ENCODE measurements at places on chromosomes 6 and 20.

- DNase-seq = no peak
Observed at GRCh38 chr6:144804246-144804790, 519.2 kb downstream of the UTRN start.

DNA sequence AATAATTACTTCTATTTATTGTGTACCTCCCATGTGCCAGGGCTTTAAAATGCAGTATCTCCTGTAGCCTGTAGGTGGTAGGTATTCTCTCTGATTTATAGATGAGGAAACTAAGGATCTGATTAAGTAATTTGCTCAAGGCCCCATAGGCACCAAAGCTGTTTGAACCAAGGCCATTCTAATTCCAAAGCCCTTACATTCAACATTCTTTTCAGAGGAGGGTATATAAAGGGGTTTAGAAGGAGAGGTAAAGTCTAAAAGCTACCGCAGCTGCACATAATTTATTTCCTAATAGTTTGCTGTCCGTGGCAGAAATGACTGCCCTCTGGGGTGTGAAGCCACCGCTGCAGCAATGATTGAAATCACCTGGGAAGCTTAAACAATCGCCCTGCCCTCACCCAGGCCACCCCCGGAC, 95.0 kb upstream of the FAM8A1 start:
- peak; percentile 18 for DNase-seq

DNA sequence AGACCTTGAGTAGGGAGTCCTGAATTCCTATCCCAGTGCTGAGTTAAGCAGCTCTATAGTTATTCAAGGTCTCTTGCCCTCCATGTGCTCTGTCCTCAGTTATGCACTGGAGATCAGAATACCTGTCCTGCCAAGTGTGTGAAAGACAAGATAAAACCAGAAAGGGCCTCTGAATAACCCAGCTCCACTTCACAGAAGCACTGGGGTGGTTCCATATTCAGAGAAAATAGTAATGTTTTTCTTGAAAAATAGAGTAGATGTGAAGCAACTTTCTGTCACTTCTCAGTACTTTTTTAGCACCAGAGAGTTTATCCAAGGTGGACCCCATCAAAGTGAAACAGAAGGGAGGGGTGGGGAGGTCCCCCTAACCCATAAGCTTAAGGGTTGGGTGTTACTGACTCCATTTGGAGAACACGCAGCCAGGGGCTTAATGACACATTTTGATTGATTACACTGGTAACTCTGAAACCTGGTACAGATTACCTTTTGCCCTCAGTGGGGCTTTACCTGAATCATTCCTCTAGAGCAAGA, 509.8 kb upstream of the JARID2 start:
- DNase-seq = no peak

- DNase-seq = no peak
Observed at GRCh38 chr6:36221674-36222073, 25.1 kb downstream of the BRPF3 start.

DNA sequence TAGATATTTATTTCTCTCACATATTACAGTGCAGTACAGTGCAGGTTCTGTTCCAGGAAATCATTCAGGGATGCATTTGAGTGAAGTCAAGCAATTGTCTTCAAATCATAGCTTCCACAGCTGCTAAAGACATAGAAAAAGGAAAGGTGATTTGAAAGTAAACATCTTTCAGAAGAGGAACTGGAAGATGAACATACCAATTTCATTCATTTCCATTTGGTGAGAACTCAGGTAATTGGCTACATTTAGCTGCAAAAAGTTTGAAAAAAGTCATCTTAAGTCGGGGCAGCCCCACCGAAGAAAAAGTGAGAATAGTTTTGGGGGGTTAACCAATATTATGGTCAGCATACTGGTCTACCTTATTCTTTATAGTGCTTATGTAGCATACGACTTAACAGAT, 61.4 kb upstream of the IL20RA start:
- DNase-seq = no peak

DNA sequence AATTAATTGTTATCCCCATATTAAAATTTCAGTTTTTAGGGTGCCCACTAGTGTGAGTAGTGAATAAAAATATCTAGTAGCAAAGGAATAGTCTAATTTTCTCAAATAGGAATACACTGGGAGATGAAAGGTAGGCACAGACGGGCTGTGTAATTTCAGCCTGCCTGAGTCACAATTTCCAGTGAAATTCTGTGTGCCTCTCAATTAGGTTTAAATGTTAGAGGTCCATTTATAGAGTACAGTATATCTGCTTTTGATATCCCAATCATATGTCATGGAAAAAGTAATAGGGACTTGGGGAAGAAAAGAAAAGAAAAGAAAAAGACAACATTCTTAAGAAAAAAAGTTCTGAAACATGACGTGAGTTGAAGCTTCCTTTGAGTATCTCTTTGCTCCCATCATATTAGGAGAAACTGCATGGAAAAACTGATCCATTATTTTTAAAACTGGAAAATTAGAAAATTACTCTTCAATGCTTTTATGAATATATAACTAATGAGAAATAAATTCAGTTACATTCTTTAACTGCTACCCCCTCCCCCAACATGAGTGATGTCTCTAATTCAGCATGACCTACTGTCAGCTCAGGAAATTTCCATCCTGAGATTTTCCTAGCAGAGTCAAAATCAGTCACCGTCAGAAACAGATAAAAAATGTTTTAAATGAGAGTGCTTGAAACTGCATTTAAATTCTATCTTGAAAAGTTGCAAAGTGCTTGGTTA, 473.8 kb upstream of the HSF2 start:
- DNase-seq = no peak

DNA sequence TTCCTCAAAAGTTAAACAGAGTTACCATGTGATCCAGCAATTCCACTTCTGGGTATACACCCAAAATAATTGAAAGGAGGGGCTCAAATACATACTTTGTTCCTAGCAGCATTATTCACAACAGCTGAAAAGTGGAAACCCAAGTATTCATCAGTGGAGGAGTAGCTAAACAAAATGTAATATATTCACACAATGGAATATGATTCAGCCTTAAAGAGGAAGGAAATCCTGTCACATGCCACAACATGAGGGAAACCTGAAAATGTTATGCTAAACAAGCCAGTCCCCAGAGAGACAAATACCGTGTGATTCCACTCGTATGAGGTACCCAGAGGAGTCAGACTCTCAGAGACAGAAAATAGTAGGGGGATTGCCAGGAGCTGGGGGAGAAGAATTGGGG, 44.5 kb downstream of the PXDC1 start:
- DNase-seq = no peak

GRCh38 chr6:34317882-34318498, 69.2 kb upstream of the SMIM29 start:
- no peak for DNase-seq

GRCh38 chr6:69816569-69816968, 19.8 kb upstream of the LMBRD1 start:
- DNase-seq = no peak

- DNase-seq = no peak
Observed at GRCh38 chr6:157764178-157765068, 58.6 kb upstream of the SNX9 start.

DNA sequence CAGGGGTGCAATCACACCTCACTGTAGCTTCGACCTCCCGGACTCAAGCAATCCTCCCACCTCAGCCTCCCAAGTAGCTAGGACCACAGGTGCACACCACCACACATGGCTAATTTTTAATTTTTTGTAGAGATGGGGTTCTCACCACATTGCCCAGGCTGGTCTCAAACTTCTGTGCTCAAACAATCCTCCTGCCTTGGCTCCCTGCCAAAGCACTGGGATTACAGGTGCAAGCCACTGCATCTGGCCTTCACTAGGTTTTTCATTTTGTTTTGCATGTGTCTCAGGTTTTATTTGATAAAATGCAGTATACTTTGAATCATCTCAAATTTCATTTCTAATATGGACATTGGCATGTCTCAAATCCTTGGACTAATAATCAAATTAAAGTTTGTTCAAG, 98.7 kb downstream of the SLC16A10 start:
- DNase-seq = no peak

DNA sequence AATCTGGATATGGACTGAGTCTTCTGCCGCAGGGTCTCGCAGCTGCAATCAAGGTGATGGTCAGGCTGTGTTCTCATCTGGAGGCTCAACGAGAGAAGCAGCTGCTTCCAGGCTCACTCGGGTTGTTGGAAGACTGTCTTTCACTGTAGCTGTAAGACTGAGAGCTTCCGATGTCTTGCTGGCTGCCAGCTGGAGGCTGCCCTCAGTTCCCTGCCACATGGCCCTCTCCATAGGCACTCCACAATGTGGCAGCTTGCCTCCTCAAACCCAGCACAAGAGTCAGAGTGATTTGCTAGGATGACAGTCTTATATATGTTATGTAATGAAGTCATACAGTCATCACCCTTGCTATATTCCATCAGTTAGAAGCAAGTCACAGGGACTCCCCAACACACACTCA, 290.5 kb upstream of the CDYL start:
- no peak for DNase-seq

- DNase-seq = no peak
Observed at GRCh38 chr6:46024124-46024769, 8.6 kb upstream of the CLIC5 start.

- no peak for DNase-seq
Observed at GRCh38 chr20:43572891-43573290, 14.1 kb downstream of the SGK2 start.

GRCh38 chr6:131765081-131765803, 42.6 kb upstream of the ENPP1 start:
- DNase-seq = no peak

- no peak for DNase-seq
Observed at GRCh38 chr6:125753218-125753936, 3.9 kb downstream of the HEY2 start.

DNA sequence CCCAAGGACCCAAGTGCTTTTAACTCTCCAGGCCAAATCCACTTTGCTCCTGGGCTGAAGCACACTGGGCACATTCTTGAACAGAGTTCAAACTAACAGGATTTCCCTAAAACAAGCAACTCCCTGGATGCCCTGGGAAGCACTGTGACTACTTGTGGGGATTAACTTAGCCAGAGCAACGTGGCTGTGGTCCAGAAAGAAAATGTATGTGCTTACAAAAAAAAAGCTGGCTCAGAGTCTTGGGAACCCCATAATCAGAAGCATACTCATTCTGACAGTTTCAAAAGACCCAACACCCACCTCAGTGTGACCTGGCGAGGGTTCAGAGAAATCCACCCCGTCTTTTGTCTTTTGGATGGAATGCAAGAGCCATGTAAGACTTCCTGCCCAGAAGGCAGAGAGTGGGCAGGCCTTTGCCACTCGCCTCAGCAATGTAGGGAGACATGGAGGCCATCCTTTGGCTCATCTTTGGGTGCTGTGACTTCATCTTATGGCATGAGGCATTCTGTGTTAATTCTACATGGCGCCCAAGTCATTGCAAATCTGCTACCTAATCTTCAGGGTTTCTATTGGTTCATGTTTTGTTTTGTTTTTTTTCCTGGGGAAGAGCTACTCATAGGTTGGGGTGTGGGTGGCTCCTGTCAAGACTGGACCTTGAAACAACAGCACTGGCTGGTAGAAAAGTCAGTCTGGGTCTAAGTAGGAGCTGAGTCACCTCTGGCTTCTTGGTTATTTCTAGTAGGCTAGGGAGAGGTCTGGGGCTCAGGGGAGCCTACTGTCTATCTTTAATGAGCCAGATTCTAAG, 248.6 kb upstream of the SUPT3H start:
- DNase-seq = no peak

- DNase-seq = no peak
Observed at GRCh38 chr6:7765575-7766325, 39.9 kb downstream of the BMP6 start.

DNA sequence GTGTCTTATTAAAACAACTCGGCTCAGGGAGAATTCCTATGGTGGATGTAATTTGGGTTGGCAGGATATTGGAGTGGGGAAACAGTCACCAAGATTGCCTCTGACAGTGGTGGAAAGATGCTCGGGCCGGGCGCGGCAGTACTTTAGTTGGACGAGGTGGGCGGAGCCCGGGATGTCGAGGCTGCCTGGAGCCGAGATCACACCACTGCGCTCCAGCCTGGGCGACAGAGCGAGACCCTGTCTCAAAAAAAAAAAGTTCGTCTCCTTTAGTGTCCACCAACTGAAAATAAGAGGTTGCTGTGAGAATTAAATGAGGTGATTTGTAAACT, 621 bp downstream of the NOL7 start:
- DNase-seq = peak; percentile 26

- DNase-seq = no peak
Observed at GRCh38 chr6:168988280-168988679, 265.4 kb downstream of the THBS2 start.

- no peak for DNase-seq
Observed at GRCh38 chr6:160362556-160362955, 14.4 kb downstream of the SLC22A3 start.

GRCh38 chr20:63194007-63194796, 21.7 kb downstream of the YTHDF1 start:
- DNase-seq = no peak

- DNase-seq = no peak
Observed at GRCh38 chr6:37209461-37210205, 39.7 kb downstream of the PIM1 start.

GRCh38 chr6:43579171-43579570, 3.2 kb downstream of the POLH start:
- no peak for DNase-seq

- DNase-seq = no peak
Observed at GRCh38 chr6:5999688-6000608, 6.8 kb downstream of the NRN1 start.

DNA sequence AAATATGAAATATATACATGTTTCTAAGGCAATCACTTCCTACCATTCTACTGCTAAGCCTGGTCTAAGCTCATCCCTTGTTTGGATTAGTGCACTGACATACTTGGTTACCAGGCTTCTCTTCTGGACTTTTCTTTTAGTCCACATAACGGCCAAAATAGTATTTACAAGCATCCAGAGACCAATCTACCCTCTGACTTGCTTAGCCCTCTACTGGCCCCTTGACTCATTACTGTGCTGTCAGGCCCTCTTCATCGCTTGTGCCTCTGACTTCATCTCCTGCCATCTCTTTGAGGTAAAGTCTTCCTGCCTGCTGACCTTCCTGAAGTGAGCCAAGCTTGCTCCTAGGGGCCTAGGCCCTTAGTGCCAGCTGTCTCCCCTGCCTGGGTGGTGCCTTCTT, 35.1 kb downstream of the TULP4 start:
- DNase-seq = no peak

DNA sequence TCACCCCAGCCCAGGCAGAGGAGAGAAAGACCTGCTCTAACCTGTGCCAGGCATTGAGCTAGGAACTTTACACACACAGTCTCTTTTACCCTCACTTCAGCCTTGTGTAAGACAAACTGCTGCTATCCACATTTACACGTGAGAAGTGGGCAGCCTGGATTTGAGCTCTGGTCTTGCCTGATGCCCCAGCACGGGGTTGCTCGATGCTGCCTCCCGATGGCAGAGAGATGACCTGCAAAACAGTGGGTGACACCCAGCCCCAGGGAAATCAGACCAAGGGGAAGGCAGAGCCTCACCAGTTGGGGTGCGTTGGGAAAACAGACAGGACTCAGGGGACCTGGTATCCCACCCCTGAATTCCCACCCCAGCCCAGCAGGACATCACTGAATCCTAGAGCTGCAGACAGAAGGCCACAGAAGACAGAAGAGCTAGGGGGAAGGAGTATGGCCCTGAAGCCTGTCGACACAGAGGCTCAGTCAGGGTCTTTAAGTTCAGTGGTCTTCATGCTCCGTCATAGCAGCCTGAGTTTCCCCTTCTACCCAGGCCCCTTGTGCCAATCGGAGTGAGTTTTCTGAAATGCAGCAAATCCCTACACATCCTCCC, 990 bp downstream of the BPI start:
- DNase-seq = peak; percentile 10

- no peak for DNase-seq
Observed at GRCh38 chr20:38001173-38001875, 31.9 kb downstream of the TTI1 start.

GRCh38 chr6:159718634-159719033, 8.7 kb upstream of the WTAP start:
- no peak for DNase-seq

All from NCI-H1417 (cell line).